ENCODE measurements at places on chromosomes 7 and 10.
A peak's percentile ranks its signal among the peaks of the same experiment; 100 is the strongest.

DNA sequence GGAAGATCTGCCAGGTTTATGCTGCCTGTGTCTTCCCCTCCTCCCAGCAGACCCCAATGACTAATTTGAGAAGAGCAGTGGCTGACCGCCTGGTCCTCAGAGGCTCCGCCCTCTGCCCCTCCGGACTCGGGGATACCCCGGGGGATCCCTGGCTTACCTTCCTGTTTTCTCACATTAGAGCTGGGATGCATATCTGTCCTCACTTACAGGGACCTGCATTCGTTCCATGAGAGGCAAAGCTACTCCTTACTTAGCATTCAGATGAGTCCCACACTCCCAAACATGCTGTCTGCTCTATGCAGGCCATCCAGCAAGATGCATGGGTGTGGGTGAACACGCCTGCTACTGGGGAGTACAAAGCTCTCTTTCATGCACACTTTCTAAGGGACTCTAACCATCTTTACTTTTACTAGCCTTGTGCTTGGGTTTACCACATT, 24.0 kb downstream of the VOPP1 start:
- DNase-seq, result no peak

- DNase-seq, result no peak
Measured at GRCh38 chr7:36810032-36810431, 85.7 kb upstream of the AOAH start.

DNA sequence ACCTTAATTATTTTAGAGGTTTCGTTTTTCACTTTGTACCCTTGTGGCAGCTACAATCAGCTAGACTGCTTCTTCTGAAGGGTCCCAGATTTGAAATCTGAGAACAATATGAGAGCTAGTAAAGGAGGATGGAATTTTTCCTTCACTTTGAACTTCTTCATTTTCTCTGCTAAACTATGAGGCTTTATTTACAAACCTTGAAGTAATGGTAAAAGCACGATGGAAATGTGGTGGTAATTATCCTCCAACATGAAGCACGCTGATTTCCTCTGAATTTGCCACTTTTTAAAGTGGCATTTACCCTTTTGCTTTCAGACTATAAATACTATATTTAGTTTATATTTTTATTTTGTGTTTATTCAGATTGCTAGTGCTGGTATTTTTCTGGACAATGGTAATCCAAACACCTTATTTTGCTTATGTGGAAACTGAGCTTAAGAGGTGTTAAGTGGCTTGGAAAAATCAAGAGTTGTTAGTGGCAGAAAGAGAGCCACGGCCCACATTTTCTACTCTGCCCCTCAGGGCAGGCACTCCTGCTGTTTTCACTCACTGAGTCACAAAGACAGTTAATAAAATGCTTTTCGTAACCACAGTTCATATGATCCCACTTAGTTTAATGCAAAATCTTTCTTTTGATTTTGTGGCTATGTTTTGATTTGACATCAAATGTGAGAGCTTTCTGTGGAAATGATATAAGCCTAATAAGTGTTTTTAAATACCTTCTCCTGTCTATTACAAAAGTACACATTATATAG, 2.7 kb downstream of the SSMEM1 start:
- peak; percentile 11 for DNase-seq

- no peak for DNase-seq
Measured at GRCh38 chr10:103062854-103063590, 130.1 kb downstream of the NT5C2 start.

DNA sequence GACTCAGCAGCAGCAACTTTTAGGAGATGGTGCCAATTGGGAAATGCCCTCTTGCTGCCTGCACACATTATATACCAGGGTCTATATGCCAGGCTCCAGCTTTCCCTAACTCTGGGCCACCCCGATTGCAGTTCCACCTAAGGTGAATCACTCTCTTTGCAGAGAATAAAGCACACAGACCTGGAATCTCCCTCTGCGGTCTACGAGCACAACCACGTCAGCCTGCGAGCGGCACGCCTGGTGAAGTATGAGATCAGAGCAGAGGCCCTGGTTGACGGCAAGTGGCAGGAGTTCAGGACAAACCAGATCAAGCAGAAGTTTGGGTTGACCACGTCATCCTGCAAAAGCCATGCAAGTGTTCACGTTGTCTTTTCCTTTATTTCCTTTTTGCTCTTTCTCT, 38.2 kb upstream of the PLEKHA1 start:
- no peak for DNase-seq

DNA sequence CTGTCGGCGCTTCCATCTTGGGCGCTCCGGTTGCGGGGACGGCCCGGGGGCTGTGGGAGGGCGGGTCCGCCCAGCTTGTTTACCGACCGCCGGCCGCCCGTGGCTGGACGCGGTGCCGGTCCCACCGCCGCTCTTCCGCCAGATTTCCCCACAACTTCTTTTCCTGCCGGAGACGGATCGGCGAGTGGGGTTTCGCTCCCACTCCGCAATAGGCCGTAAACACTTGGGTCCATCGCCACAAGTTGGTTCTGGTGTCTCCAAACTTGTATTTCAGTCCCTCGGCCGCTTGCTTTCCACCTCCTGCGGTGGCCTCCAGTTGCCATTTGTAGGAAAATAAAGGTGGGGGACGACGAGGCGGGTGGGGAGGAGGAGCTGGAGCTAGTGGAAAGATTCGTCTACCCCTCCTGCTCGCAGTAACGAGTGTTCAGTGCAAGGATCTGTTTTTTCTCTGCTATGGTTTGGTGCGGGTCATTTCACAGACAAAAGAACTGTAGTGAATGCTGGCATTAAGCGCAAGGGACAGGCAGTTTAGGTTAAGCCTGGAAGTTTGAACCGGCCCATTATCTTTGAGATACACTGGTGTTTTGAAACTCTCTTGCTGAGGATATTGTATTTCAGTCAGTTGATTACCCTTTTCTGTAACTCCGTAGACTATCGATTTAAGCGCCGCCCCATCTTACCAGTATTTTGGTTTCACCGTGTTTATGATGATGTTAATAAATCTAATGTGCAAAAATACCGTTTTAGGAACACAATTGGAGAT, 24.3 kb upstream of the ZRANB1 start:
- DNase-seq, result peak; percentile 45

- peak; percentile 76 for DNase-seq
Measured at GRCh38 chr10:63429281-63429680, 36.5 kb downstream of the JMJD1C start.

- no peak for DNase-seq
Measured at GRCh38 chr10:124303662-124304418, 114.9 kb downstream of the OAT start.

- peak; percentile 60 for DNase-seq
Measured at GRCh38 chr7:4775848-4776623, 613 bp downstream of the AP5Z1 start.

DNA sequence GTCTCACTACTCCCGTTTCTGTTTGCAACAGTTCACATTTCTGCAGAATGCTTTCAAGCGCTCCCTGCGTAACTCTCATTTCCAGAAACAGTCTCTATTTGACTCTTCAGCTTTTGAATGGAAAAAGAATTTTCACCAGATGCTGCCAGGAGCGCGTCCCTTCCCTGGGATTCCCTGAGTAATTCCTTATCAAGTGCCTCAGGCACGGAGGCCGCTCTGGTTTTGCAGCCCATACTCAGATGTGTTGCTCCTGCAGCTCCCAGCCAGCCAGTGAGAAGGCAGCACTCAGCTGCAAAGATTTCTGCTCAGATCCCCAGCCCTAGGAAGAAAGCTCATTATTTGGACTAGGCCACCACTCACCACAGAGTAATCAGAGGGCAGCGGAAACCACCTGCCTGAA, 161.1 kb upstream of the CHST15 start:
- no peak for DNase-seq

GRCh38 chr10:126854726-126855495, 50.3 kb upstream of the DOCK1 start:
- DNase-seq, result no peak

GRCh38 chr10:71981015-71981875, 17.1 kb downstream of the CHST3 start:
- DNase-seq, result peak; percentile 82

DNA sequence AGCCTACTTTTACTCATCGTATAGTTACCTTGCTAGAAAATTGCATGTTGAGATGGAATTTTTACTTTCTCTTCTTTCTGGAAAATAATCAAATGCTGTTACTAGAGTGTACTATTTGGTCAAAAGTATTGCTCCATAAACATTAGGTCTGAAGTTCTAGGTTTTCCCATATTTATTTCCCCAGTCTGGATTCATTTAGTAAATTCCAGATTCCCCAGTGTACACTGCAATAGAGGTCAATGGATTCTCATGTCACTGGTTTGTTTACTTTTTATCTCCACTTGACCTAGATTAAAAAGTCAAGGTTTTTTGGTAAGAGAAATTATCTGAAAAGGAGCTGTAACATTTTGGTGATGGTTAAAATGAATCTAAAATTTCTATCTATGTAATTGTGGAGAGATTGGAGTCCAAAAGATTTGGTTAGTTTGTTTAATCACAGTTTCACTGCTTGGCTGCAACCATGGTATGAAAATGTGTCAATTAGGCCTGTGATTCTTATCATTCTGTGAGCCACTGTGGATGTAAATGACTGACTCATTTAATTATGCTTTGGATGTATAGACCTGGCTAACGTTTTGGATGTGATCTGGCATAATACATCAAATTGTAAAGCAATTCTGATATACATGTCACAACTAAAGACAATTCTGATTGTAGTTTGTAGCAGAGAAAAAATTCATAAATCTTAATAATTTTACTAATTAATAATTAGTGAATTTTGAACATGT, 32.7 kb upstream of the STEAP4 start:
- DNase-seq, result no peak

DNA sequence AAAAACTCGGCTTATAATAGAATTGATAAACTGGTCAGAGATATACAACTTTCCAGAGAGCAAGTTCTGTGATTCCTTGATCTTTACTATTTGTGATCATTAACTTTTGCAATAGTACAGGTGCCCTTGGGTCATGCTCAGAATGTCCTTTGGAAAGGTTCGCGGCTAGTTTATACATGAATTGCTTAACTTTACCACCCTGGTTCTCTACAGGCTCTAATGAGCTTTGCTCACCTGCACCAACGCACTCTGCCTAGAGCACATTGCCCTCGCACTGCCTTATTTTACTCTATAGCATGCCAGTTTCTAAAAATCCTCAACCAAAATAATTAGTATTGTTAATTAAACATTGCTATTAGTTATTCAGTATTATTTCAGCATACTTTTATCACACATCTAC, 931.2 kb upstream of the KCND2 start:
- DNase-seq, result no peak

GRCh38 chr10:48658243-48658974, 26.3 kb upstream of the WDFY4 start:
- DNase-seq, result peak; percentile 61

DNA sequence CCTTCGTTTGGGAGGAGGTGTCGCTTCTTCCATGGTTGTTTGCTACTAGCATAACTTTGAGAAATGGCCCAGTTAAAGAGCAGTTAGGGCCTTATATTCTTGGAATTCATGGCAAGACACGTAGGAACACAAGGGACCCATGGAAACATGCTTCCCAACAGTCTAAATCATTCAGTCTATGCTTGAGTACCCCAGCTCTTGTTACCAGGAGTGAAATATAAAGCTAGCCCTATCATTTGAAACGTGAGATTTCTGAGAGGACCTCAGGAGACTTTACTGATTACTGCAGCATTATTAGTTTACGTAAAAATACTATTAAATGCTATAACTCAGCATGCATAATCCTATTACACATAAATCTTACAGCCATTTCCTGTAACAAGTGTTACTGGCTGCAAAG, 328.6 kb upstream of the CDC14C start:
- DNase-seq, result no peak

DNA sequence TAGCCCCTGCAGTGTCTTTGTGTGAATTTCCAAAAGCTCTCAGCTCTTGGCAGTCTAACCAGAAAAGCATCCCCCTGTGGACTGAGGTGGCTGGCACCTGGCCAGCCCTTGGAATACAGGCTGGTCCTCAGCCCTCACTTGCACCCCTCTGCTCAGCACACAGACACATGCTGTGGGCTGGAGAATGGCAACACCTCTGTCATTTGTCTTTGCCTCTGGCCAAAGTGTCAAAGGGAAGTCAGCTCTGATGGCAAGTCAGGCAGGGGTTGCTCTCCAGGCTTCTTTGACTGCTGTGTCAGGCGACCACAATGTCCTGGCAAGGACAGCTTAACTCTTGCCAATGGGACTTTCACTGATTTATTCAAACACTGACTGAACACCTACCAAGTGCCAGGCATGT, 724.8 kb downstream of the INHBA start:
- no peak for DNase-seq

DNA sequence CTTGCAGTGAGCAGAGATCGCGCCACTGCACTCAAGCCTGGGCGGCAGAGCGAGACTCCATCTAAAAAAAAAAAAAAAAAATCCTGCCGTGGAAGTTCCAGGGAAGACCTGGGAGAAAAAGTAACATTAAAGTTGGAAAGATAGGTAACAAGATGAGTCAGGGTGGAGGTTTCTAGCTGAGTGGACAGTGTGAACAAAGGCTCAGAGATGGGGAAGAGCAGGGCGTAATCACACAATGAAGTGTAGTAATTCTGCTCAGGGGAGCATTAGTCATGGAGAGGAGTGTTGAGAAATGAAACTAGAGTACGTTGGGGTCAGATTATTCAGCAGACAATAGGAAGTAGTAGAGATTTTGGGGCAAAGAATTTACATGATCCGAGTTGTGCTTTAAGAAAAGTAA, 21.6 kb upstream of the WASL start:
- DNase-seq, result peak; percentile 34

DNA sequence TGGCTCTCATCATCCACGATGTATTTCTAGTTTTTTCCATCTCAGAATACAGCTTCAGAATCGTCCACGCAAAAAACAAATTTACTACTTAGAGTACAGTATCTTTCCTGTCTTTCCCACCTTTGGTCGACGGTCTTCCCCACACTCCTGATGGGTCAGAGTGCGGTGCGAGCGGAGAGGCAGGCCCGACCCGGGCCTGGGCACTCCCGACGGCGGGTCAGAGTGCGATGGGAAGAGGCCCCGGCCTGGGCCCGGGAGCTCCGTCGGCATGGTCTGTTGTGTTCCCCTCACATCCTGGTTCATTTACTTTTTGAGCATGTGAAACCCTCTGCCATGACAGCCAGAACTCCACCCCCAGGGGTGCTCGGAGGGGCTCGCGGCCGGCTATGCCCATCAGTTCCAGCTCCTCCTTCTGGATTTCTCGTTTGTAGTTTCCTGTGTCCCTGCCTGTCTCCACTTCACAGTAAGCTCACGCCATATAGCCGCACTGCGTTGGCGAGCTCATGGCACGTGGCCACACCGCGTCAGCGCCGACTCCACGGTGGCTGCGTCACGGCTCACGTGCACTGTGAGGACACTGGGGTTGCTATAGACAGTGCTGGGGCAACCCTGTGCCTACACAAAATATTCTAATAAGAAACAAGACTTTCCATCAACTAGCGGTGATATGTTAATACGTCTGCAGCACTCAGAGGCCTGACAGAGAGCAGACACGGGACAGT, 7.8 kb downstream of the COX19 start:
- DNase-seq, result no peak

DNA sequence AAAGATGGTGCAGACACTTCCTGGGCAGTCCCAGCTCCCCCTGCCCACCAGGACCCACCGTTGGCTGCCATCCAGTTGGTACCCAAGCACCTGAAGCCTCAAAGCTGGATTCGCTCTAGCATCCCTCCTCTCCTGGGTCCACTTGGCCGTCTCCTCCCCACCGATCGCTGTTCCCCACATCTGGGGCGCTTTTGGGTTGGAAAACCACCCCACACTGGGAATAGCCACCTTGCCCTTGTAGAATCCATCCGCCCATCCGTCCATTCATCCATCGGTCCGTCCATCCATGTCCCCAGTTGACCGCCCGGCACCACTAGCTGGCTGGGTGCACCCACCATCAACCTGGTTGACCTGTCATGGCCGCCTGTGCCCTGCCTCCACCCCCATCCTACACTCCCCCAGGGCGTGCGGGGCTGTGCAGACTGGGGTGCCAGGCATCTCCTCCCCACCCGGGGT, 14.5 kb upstream of the LIMK1 start:
- no peak for DNase-seq

All from fibroblast of lung (primary cell).